ENCODE measurements at places on chromosomes 7 and 10.
A peak's percentile ranks its signal among the peaks of the same experiment; 100 is the strongest.

DNA sequence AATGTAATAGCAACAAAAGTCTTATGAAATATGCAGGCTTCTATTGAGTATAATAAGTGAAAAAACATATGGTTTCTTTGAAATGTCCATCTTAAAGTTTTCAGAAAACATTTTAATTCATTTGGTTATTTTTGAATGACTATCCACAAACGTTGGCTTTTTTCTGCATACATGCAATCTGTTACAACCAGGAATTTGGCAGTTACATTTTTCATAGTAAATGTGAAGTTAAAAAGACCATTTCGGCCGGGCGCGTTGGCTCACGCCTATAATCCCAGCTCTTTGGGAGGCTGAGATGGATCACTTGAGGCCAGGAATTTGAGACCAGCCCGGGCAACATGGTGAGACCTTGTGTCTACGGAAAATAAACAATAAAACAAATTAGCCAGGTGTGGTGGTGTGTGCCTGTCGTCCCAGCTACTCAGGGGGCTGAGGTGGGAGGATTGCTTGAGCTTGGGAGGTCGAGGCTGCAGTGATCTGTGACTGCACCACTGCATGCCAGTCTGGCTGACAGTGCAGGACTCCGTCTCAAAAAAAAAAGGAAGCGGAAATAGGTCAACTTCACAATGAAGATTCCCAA, 73.9 kb upstream of the NMT2 start:
- DNase-seq, result no peak

GRCh38 chr7:42617071-42617765, 294.7 kb downstream of the C7orf25 start:
- DNase-seq, result no peak

DNA sequence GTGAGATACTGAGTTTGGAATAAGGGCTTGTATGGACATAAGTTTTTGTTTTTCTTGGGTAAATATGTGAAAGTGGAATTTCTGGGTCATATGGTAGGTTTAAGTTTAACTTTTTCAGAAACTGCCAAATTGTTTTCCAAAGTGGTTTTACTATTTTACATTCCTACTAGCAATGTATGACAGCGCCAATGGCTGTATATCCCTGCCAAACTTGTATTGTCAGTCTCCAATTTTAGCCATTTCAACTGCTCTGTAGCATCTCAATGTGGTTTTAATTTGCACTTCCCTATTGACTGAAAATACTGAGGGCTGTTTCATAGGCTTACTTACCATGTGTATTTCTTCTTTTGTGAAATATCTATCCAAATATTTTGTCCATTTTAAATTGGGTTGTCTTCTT, 90.5 kb upstream of the ZNF32 start:
- DNase-seq, result no peak

- DNase-seq, result no peak
These were observed 192.9 kb upstream of the MBL2 start for GRCh38 chr10:52965509-52965908.

- no peak for DNase-seq
These were observed 104.6 kb downstream of the INPP5A start for GRCh38 chr10:132641966-132642731.

DNA sequence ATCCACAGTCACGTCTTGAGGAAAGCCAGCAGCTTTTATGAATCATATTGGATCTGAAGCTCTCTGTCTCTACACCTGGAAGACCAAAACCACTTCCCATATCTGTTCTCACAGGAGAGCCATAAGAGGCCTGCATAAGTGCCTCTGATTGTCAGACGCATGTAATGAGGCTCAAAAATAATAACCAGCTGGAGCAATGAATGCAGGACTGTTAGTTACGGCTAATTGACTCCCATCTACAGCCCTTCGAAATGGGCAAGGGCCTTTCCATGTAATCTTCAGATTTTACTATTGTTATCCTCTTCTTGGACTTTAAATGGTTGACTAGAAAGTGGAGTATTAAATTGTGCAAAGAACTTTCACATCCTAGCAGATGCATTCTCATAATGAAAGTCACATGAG, 4.4 kb upstream of the SEMA3C start:
- DNase-seq, result no peak

GRCh38 chr10:35554036-35554435, 51.1 kb upstream of the GJD4 start:
- DNase-seq, result no peak

DNA sequence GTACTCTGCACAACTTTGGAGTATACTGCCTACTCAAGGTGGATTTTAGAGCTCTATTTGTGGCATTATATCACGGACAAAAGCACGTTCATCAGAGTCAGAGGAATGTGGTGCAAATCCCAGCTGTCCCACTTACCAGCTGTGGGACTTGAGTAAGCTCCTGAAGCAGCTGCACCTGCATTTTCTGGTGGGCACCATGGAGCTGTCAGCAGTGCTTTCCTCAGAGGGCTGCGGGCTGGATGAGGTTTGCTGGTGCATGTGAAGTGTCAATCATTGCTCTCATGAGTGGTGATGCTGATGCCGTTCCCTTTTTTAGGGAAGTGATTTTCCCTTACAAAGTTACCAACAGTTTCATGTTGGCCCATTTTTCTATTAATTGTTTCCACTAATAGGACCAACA, 53.4 kb downstream of the EGFR start:
- DNase-seq, result no peak

DNA sequence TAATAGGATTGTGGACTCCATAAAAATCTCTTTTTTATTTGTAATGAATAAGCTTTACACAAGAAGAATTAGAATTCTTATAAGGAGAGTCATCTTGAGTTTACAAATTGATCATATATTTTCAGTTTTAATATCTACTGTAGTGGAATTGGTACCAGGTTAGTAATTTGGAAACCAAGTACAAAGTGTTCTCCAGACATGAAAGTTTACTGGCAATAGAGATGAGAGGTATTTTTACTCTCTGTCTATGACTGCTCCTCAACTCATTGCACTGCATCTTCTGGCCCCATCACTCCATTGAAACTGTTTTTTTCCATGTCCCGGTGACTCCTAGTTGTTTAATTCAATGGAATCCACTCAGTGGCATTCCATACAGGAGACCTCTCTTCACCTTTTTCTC, 164.5 kb upstream of the SMIM30 start:
- no peak for DNase-seq

DNA sequence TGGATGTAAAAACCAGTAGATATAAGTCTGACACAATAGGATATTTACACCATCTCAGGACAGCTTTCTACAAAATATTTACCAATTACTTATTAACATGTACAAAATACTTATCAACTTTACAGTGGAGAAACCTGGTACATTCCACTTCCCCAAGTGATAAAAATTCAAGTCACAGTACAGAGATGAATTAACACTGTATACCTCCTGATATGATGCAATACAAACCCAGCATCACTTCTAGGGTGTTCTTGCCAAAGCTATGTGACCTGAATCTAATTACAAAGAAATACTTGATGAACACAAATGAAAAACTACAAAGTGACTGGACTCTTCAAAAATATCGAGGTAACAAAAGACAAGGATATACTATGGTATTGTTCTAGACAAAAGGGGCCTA, 156.4 kb upstream of the FGFR2 start:
- no peak for DNase-seq

- DNase-seq, result no peak
These were observed 6.9 kb upstream of the PFKFB3 start for GRCh38 chr10:6195846-6196245.

- DNase-seq, result no peak
These were observed 327.3 kb downstream of the HTR7 start for GRCh38 chr10:90530521-90530920.

- DNase-seq, result no peak
These were observed 119.4 kb downstream of the GATA3 start for GRCh38 chr10:8173866-8174243.

GRCh38 chr7:34787586-34787985, 129.6 kb downstream of the NPSR1 start:
- no peak for DNase-seq

DNA sequence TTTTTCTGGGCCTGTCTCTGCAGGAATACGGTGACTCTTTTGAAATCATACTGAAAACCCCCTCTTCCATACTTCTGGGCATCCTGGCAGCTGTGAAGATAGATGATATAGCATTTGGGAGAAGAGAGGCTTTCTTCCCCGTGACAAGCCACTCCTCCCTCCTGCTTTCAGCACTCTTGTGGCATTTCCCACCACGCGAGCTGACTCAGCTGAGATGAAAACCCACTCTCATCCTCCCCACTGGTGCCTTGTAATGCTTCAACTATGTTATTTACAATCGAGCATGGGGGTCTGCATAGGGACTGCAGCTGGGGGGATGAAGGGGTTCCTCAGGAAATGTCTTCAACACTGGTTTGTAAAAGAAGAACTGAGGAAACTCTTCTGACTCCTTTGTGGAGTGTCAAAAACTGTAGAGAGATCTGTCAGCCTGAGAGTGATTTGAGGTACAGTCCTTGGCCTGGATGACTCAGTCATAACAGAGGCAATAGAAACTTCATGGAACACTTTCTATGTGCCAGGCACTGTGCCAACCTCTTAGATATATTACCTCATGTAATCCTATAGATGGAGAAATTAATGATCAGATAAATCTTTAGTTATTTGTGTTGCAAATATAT, 1.7 kb upstream of the TBATA start:
- DNase-seq, result peak; percentile 9

- no peak for DNase-seq
These were observed 15.6 kb downstream of the CXCL12 start for GRCh38 chr10:44369296-44369695.

DNA sequence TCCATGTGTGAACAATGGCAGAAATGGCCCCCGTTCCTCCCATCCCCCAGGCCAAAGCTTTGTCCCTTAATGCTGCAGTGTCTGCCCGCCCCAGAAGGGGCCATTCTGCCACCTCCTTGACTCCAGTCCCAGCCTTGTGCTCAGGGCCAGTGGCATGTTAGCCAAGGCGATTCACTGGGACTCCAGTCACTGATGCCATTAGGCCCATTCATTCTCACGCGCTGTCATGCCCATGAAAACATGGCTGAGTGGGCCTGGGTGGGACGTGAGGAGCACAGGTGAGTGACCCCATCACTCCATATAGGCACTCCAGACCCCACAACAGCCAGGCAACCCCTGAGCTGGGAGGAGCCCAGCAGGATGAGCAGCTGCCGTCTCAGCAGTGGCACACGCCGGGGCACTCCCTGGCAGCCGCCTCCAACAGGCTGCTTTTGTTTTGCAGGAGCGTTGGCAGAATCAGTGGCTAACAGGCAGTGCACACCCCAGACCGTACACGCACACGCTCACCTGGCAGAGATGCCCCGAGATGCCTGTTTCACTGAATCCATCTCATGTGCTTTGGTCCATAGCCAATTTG, 79.5 kb downstream of the TCERG1L start:
- DNase-seq, result no peak

DNA sequence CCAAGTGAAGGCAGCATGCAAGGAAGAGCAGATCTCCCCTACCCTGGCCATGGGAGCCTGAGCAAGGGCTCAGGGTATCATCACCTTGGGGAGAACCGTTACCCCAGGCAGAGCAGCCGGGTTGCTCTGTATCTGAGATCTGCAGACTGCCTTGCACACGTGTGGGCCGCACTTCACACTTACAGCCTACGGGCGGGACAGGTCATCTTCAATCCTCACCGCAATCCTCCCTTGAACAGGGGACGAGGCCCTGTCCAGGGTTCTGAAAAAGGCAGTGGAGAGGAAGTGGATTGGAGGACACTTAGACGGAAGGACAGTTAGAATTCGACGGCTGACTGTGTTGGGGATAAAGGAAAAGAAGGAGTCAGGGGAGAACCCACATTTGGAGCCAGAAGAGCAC, 51.4 kb downstream of the NPS start:
- DNase-seq, result no peak

DNA sequence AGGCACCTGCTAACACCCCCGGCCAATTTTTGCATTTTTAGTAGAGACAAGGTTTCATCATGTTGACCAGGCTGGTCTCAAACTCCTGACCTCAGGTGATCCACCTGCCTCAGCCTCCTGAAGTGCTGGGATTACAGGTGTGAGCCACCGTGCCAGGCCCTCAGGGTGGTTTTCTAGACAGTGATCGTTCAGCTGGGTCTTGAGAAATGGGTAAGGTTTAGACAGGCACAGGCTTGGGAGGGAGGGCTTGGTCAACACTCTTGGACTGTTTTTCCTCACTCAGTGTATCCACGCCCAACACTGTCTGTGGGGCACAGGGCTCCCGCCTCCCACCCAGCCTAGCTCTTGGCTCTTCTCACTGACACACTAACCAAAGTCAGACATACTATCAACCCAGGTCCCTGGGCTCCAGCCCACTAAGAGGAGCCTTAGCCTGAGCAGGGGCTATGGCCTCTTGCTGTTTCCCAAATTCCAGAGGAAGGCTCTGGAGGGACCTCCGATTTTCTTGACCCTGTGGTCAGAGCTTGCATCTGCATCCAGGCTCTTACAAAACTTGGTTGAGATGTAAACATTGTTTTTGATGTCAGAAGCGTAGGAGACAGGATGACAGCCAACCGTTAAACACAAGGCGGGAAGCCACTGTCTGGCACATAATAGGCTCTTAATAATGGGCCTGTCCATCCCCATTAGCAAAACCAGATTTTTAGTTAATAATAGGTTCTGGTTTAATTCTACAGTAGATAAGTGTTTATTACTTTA, 143.9 kb downstream of the PRKAG2 start:
- DNase-seq, result no peak

- peak; percentile 14 for DNase-seq
These were observed 258.6 kb downstream of the PAXIP1 start for GRCh38 chr7:154744256-154744860.
